ENCODE measurements at places on chromosomes 7 and 10.

DNA sequence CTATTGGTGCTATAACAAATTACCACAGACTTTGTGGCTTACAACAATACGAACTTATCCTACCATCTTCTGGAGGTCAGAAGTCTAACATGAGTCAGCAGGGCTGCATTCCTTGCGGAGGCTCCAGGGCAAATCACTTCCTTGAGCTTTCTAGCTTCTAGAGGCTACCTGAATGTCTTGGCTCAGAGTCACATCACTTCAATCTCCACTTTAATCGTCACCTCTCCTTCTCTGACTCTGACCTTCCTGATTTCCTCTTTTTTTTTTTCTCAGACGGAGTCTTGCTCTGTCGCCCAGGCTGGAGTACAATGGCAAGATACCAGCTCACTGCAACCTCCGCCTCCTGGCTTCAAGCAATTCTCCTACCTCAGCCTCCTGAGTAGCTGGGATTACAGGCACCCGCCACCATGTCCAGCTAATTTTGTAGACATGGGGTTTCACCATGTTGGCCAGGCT, 44.6 kb upstream of the ANAPC16 start:
- DNase-seq = peak; percentile 49

DNA sequence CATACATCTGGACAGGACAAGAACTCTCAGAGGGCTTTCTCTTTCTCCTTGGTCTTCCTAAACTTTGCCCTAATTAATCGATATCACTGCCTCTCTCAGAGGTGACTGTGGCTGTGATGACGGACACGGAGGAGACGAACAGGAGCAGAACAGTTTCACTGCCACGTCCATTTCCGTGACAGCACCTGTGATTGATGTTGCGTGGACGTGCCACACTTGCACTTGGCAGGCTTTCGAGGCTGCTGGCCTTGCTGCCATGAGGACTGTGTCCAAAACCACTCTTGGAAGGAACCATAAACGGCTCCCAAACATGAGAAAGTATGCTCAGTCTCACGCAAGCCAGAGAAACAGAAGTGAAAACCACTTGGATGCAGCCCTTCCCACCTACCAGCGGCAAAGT, 308.1 kb downstream of the DNAJB6 start:
- no peak for DNase-seq

- no peak for DNase-seq
These were observed 34.3 kb upstream of the ITGB8 start for GRCh38 chr7:20296444-20296843.

DNA sequence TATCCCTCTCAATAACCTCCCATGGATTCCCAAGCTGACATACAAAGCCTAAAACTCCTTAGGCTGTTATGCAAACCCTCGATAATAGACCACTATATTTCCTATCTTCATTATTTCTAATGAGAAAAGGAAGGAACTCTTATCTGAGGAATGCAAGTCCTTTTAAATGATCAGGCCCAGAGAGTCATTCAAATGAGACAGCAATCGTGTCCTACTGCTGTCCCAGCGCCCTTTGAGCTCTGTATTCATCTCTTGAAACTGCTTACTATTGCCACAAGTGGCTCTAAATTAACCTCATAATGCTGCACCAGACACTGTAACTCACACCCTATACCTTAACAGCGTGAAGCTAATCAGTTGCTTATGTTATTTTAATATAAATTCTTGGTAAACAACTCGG, 182.1 kb upstream of the NAMPT start:
- peak; percentile 43 for DNase-seq

DNA sequence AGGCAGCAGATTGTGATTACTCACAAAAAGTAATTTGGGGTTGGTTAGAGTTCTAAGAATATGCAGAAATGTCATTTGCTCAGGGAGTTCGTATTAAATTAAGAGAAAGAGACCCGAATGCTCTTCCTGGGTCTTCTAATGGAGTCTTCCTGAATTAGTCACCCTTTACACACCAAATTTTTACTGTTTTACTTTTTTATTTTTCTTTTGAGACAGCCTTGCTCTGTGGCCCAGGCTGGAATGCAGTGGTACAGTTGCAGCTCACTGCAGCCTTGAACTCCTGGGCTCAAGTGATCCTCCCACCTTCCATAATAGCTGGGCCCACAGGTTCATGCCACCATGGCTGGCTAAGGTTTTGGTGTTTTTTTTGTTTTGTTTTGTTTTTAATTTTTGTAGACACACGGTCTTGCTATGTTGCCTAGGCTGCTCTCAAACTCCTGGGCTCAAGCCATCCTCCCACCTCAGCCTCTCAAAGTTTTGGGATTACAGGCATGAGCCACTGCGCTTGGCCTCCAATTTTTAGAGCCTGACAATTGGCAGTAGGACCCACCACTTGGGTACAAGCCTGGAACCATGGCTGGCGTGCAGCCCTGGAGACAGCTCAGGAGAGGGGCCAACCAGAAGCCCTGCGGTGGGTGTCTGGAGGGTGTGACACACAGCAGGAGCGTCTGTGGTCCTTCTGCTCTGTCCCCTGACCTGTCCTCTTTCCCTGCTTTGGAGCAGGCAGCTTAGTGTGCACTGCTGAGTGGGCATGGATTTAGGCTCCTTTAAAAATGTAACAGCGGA, 16.4 kb upstream of the BHLHA15 start:
- DNase-seq = no peak

- peak; percentile 73 for DNase-seq
These were observed 142.8 kb downstream of the LSM5 start for GRCh38 chr7:32347244-32347828.

DNA sequence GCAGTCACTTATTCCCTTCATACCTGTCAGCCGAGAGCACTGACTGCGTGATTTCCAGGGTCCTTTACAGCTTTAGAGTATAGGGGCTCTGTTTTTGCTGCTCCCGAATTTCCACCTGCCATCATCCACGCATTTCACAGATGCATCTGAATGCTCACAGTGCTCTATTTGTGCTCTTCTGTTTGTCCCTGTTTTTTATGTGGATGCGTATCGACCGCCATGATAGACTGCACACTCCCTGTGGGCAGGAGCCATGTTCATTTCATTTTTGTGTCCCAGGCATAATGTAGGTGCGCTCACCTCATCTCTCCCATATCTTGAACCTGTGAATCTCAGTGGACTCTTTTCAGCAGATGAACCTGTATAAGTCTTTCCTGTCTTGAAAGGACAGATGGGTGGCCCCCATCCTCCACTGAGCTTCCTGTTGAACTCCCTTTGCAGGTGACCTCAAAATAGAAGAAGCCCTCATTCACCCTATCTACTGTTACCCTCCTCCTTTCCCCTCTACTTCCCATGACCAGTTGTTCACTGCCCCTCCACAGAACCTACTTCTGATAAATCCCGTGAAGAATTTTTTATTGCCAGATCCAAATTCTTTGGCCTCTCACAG, 228.4 kb downstream of the CELF2 start:
- no peak for DNase-seq

DNA sequence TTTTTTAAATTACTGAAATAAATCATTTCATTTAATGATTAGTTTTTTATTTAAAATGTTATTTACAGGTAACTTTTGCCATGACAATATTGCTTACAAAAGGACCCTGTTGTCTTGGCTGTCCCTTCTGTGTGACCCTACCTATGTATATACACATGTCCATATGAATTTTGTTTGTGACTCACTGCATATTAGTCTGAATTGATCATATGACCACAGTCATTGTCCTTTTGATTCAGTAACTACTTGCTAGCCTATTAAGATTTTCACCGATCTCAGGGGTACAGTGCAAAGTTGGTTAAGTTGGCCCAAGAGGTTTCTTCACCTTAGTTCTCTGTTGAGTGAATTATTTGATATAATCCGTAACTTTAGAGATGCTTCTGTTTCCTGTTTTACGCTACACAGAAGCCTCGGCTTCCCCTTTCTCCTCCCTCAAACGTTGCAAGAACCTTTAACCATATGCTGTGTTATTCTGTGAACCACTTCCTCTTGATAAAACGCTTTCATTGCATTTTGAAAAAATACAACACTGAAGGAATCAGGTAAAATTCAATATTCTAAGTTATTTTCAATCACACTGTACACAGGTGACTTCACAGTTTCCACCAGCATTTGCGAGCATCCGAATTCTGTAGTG, 43.9 kb downstream of the APBB1IP start:
- peak; percentile 86 for DNase-seq

DNA sequence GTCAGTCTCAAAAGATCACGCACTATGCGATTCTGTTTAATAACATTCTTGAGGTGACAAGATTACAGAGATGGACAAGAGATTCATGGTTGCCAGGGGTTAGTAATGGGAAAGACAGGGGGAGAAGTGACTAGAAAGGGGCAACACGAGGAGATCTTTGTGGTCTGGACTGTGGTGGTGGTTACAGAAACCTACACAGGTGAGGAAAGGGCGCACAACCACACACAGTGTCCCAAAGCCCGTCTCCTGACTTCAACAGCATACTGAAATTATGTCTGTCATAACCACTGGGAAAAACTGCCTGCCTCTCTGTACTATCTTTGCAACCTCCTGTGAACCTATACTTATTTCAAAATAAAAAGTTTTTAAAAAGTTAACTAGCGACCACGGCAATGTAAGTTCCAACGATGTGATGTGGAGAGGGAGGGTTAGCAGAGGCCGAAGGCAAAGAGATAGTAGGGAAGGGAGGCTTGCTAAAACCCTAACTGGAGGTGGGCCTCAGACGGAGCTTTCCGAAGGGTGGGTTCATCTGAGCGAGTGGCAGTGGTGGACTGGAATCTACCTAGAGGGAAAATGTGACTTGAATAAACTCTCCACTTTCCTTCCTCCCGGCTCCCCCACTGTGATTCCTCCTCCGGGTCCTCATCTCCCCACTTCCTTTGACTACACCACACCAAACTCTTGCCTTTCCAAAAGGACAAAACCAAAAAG, 43.7 kb downstream of the GNA12 start:
- no peak for DNase-seq

DNA sequence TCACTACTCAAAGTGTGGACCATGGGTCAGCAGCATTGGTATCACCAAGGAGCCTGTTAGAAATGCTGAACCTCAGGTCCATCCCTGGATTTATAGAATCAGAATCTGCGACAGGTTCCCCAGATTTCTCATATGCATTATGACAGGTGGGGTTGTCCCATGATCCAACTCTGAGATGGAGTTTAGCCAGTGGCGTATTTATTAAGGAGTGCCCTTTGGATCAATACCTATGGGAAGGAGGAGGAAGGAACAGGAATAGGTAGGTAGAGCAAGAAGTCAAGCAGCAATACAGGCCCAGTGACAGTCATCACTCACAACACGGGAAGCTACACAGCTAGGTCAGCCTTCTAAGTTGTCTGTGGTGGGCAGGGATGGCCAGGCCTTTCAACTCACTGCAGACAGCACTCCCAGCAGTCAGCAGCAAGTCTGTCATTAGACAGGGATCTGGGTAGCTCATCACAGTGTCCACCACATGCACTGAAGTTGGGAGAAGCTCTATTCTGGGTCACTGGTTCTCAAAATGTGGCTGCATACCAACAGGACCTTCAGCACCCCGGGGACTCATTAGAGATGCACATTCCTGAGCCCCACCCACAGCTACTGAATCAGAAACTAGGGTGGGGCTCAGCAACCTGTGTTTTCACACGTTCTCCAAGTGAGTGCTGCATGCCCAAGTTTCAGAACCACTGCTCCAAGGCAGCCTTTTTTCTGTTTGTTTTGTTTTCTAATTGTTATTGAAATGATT, 532.3 kb upstream of the GALNT17 start:
- DNase-seq = no peak

DNA sequence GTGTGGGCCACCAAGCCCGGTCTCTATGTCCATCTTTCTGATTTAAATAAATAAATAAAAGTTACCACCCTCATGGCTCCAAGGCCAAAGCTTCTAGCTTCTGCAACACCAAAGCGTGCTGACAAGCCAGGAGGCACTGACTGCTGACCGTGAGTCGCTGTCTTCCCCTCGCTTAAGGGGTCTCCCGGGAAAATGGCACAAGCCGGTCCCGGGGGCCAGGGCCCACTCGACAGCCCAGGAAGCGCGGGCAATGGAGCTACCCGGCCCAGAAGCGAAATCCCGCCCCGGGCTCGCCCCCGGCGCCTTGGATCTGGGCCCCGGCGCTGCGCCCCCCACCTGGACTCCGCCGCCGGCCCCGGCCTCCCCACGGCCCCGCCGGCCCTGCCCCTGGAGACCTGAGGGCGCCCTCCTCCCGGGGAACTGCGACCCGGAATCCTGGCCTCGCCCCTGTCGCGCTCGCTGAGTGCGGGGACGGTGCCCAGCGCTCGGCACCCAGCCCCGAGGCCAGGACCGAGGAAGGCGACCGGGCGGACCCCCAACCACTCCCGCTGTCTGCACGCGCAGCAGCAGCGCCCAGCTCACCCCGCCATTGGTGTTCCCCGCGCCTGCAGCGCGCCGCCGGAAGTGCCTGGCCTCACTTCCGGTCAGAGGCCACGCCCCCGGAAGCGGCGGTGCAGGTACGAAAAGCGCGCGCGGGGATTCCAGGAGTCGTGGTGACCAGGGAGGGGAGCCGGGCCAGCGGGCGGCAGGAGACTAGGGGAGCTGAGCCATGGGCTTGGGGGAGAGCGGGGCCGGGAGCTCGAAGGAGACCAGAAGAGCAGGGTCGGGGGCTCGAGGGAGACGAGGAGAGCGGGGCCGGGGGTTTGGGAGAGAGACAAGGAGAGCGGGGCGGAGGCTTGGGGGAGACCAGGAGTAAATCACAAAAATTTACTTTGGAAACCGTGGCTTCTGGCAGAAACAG, at the start of the genes MRM2 and NUDT1:
Gene MRM2, minus strand, starts transcription at position 626 of the 961 bp plus-strand sequence. Its CDS starts 36 bp downstream, at position 590.
Gene NUDT1, plus strand, starts transcription at position 647 of the 961 bp plus-strand sequence. CDS start 2,349 bp downstream, outside the sequence.
- DNase-seq = peak; percentile 95

GRCh38 chr10:73908853-73909539, 1.9 kb upstream of the PLAU start:
- DNase-seq = peak; percentile 79

DNA sequence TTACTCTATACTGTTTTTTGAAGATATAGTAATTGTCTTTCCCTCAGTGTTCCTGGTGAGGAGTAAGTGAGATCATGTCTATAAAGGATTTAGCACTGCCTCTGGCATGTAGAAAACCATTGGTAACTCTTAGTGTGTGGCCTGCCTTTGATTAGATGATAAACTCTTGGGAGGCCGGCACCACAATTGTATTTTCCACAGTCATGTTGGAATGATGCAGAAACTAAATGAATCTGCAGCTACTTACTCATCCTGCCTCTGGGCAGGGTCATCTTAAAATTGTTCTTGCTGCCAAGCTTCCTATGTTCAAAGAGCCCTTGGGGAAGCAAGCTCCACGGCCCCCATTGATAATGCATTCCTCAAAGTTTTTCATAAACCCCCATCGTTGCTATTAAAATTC, 204.6 kb downstream of the ANKRD7 start:
- DNase-seq = no peak

- no peak for DNase-seq
These were observed 98.0 kb downstream of the TEX36 start for GRCh38 chr10:125584954-125585353.

DNA sequence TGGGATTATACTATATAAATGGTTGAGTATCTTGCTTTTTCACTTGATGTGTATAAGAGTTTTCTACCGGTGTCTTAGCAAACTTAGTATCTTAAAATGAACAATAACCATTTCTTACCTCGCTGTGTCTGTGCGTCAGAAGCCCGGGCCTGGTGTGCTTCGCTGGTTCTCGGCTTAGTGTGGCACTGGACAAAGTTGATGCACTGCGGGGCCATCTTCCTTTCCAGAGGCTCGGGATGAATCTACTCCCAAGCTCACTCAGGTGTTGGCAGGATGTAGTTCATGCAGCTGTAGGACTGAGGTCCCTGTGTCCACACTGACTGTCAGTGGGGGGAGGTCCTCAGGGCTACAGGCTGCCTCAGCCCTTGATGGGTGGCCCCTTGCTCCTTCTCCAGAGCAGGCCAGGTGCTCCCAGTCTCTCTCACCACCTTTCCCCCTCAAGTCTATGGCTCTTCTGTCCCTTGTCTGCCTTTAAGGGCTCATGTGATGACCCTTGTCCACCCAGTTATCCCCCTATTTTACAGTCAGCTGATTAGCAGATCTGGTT, 227.8 kb downstream of the GLRX3 start:
- no peak for DNase-seq

- DNase-seq = no peak
These were observed 4.8 kb downstream of the DHTKD1 start for GRCh38 chr10:12073526-12073925.
